ENCODE measurements at places on chromosomes 2 and 18.
A peak's percentile ranks its signal among the peaks of the same experiment; 100 is the strongest.

- DNase-seq: no peak
These were observed 97.7 kb downstream of the CDC42EP3 start for GRCh38 chr2:37573451-37574388.

GRCh38 chr2:203759690-203760365 lies 53.4 kb downstream of the CD28 start:
- DNase-seq: no peak

- DNase-seq: no peak
These were observed 3.9 kb upstream of the MYCN start for GRCh38 chr2:15936277-15937104.

- no peak for DNase-seq
These were observed 11.3 kb downstream of the STK17B start for GRCh38 chr2:196160101-196160500.

GRCh38 chr2:9806298-9806610 lies 37.0 kb upstream of the TAF1B start:
- no peak for DNase-seq

DNA sequence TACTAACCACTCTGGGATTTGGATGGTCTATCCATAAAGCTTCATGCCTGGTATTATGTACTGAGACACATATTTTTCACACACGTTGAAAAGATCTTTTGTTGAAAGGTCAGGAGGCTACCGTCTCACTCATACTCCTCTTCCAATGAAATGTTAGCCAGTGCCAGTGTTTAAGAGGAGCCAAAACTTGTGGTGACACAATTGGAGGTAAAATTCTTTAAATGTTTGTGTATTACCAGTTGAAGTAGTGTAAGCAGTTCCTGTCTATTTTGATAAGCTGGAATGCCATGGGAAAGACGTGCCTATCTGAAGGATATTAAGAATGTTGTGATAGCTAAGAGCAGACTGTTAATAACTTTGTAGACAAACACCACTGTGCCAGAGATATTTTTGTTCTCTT lies 32.1 kb downstream of the MARCHF7 start:
- DNase-seq: no peak

GRCh38 chr2:3319745-3320566 lies 57.7 kb downstream of the EIPR1 start:
- DNase-seq: no peak

- DNase-seq: no peak
These were observed at the start of gene DLX2 for GRCh38 chr2:172102391-172103359. TSS of gene DLX2 (minus strand) at chr2:172102900. CDS start at chr2:172102538, 362 bp downstream.

- DNase-seq: no peak
These were observed 128.1 kb upstream of the AQP4 start for GRCh38 chr18:26993568-26993967.

GRCh38 chr2:200288670-200289429 lies 17.6 kb upstream of the SPATS2L start:
- no peak for DNase-seq

DNA sequence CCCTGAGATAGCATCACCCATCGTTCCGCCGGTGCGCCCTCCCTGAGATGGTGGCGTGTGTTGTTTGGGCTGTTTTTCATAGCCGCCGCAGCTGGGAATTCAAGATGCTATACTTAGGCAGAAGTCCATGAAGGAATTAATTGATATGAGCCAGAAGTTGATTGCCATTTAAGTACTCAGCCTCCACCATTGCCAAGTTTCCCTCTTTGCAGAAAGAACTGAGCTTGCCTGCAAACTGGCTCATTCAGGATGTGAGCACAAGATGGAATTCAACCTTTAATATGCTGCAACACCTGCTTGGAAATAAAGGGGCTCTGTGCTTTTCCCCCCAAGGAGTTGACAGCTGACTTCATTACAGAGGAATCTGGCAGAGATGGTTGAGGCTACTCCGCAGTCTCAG lies 295.5 kb downstream of the ZNF521 start:
- no peak for DNase-seq

DNA sequence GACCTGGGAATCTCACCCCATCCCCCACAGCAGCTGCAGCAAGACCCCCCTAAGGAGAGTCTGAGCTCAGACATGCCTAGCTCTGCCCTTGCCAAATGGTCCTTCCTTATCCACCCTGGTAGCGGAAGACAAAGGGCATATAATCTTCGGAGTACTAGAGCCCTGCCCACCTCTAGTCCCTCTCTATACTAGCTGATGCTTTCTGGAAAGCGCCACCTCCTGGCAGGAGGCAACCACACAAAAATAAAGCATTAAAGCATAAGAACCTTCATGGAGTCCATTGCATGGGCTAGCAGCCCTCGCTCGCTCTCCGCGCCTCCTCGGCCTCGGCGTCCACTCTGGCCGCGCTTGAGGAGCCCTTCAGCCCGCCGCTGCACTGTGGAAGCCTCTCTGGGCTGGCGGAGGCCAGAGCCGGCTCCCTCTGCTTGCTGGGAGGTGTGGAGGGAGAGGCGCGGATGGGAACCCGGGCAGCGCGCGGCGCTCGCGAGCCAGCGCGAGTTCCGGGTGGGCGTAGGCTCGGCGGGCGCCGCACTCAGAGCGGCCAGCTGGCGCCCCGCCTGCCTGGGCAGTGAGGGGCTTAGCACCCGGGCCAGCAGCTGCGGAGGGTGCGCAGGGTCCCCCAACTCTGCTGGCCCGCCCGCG lies 941.2 kb downstream of the SUCLG1 start:
- DNase-seq: no peak

DNA sequence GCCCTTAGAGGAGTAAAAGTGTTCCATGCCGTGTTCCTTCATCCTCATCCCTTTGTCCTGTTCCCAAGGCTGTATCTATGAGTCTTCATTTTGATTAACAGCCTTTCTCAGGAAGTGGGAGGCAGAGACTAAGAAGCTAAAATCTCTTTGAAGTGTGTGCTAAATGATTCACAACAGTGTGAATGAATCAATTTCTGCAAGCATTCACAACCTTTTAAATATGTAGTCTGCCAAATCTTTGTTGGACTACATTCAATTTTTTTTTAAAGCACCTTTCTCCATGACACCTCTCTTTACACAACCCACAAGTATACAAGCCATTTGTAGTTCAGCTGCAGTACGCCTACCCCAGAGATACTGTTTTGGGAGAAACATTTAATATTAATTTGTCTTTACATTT lies 408.6 kb upstream of the FANCL start:
- DNase-seq: no peak

DNA sequence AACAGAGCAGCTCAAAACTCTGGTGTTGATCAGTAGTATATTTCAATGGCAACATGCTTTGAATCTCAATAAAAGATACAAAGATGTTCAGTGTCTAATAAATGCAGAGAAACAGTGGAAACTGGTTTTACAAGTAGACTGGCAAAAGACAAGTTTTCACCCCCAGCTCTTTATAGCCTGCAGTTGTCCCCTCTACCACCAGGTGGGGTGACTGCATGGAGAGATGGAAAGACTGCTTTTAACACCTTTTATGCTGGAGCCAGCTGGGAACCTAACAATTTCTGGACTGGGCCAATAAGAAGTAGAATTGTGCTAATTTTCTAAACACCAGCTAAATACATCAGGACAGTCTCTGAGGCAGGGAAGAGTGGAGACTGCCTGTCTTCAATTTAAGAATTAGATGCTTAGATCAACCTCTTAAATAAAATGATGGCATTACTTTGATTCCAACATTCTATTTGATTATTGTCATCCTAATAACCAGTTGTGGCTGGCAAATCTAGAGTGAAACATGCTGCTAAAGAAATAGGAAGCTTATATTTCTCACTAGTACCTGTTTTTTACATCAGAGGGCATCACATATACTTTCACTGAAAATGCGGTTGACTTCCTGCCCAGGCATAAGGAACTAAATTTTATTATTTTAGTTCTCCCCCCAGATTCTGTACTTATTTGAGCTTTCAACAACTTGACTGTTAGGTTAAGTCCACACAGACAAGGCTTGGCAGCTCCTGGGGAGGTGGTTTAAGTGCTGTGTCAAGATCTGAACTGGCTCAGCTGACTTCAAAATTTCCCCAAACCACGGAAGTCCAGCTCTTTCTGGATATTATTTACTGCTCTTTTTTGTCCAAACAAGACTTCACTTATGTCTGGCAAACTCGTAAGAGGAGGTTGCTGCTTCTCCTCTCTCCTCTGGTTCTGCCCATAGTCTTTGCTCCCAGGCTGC lies 140.5 kb downstream of the TPGS2 start:
- DNase-seq: peak; percentile 8

- DNase-seq: no peak
These were observed 10.7 kb downstream of the DOCK10 start for GRCh38 chr2:225031599-225031998.

- no peak for DNase-seq
These were observed 214.8 kb downstream of the ATAD2B start for GRCh38 chr2:23711979-23712755.

- no peak for DNase-seq
These were observed 395.3 kb upstream of the NXPH2 start for GRCh38 chr2:139175510-139175909.

DNA sequence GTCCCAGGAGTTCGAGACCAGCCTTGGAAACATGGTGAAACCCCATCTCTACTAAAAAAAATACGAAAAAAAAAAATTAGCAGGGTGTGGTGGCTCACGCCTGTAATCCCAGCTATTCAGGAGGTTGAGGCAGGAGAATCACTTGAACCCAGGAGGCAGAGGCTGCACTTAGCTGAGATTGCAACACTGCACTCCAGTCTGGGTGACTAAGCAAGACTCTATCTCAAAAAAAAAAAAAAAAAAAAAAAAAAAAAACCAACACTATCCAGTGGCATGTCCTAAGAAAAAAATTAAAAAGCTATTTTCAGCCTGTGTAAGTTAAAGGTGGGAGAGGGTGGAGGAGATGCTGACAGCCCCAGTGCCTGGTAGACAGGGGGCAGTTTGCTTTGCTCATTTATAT lies 32.2 kb upstream of the REL start:
- no peak for DNase-seq

DNA sequence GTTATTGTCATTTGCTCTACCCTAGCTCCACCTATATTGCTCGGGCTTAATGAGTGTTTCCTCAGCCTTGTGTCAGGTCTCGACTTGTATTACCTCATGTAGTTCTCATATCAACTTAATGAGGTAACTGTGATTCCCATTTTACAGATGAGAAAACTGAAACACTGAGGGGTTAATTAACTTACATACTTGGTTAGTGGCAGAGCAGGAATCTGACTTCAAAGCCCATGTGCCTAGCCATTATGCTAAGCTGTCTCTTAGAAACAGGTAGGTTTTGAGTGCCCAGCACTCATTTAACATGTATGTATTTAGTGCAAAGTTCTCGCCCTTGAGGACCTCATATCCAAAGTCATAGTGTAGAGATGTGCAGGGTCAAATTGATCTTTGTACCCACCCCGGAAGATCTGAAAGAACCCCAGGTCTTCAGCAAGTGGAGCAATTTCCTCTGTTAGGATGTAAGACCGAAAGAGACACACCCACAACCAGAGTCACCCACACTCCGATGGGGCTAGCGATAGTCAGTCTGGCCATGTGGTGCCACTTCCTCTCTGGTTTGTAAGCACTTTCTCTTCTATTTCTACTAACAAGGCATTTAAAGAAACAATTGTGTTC lies 121.0 kb upstream of the SLC39A10 start:
- DNase-seq: peak; percentile 33

DNA sequence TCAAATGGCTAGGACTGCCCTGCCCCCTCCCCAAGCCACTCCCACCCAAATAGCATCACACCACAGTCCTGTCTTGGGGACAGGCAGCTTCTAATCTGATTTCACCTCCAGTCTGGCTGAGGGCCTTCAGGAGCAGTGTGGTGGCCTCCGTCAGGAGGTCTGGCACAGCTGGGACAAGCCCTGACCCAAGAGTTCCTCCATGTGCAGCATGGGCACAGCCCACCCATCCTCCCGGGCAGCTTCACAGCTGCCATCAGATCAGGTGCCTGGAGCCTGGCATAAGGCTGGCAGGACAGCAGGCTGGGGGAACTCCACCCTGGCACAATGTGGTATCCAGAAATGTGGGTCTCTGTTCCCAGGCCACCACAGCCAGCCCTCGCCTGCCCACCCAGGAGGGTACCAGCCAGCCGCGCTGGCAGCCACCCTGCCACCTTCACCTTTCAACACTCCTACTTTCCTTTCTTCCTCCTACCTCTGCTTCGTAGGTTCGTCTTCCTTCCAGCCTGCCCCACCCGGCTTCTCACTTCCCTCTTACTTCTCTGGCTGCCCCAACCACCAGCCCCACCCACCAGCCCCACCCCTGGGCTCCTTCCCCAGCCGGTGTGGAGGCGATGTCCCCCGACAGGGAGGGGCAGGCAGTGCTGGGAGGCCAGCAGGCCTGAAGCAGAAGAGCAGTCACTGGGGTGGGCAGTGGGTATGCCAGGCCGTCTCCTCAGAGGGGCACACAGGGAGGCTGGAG lies at the start of gene CAPG:
CAPG (minus strand) TSS at position 522 of the 739 bp plus-strand sequence. CDS start 8,221 bp downstream, outside the sequence.
- no peak for DNase-seq

- DNase-seq: peak; percentile 15
These were observed 23.7 kb upstream of the SCYGR1 start for GRCh38 chr2:227411320-227411989.

DNA sequence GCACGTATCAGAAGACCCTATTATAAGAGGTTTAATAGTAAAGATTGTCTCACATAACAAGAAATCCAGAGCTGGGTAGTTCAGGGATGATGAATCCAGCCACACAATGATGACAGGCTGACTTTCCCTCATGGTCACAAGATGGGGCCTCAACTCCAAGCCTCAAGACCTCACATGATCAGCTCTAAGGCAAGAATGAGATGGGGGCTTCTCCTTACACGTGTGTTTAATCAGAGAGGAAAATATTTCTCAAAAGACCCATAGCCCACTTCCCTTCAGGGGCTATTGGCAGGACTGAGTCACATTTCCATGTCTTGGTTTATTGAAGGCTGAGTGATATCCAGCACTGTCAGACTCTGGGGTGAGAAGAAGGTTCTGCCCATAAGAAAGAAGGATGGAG lies 100.2 kb upstream of the FOSL2 start:
- DNase-seq: no peak

- no peak for DNase-seq
These were observed 28.3 kb downstream of the CSRNP3 start for GRCh38 chr2:165497659-165498317.

DNA sequence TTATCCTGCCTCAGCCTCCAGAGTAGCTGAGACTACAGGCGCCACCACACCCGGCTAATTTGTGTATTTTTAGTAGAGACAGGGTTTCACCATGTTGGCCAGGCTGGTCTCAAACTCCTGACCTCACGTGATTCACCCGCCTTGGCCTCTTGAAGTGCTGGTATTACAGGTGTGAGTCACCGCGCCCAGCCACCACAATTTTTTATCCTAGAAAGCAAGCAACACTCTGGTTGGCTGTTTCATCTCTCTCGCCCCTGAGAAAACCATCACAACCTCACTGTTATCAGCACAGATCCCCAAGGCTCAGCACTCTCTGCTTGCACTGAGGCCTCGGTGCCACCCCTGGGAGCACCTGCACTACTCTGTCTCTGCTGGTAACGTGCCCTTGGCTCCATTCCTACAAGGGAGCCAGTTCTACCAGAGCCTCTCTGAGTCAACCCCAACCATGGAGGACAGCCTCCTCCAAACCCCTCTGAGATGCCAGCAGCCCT lies 134.8 kb upstream of the AGAP1 start:
- no peak for DNase-seq
